Lung microvascular endothelial cell (primary cell): ENCODE measurements at places on chromosomes 1 and 21.

- no peak for DNase-seq
Measured at GRCh38 chr1:14064649-14065442, 364.9 kb downstream of the PRDM2 start.

GRCh38 chr1:153661111-153661708, 2.7 kb downstream of the SNAPIN start:
- DNase-seq: no peak

DNA sequence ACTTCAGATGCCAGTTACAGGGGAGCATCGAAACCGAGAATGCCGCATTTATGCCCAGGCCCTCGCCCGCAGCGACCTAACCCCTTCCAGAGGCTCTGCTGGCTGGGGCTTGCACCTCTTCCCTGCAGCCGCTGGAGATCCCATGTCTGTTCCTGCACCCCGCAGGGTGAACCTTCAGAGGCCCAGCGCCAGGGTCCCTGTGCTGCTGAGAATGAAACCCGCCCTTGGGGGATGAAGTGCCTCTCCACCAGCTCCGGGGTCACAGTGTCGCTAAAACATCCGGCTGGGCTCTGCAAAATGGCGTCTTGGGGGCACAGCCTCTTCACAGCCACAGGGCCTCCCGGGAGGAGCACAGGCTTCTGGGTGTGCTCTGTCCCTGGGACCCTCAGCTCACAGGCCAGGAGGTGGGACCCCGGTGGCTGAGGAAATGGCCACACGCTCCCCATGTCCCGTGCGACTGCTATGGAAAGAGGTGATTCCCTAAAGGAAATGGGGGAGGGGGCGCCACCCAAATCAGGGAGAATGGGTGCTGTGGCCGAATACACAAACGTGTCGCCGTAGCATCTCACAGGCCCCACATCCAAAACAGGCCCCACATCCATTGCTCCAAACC, 39.9 kb upstream of the TSPEAR start:
- DNase-seq: no peak

DNA sequence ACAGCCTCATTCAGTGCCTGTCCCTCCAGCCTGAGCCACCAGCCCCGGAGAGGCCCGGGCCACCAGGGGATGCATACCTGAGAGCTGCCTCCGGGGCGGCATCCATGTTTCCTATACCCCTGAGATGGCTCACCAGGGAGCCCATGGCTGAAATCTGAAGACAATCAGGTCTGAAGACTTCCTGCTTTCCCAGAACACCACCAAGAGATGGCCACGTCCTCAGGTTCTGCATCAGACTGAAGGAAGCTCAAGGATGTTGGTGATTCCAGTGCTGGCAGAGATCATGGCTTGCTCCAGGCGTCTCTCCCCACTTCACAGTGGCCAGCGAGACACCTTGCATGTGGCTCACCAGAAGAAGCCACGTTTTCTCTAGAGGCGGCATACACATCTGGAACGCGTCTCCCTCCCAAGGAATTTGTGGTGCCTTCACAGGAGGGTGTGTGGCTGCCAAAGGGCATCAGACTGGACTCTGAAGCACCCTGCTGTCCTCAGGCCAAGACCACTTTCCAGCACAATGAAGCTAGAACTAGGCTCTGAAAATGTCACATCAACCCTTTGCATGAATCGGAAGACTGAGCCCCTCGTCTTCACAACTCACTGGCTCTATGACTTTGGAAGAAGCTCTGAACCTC, 170.7 kb upstream of the IRF2BP2 start:
- DNase-seq: no peak

- DNase-seq: peak; percentile 36
Measured at GRCh38 chr21:44845418-44846223, 27.8 kb upstream of the SUMO3 start.
